ENCODE measurements at places on chromosomes 1 and 21.

DNA sequence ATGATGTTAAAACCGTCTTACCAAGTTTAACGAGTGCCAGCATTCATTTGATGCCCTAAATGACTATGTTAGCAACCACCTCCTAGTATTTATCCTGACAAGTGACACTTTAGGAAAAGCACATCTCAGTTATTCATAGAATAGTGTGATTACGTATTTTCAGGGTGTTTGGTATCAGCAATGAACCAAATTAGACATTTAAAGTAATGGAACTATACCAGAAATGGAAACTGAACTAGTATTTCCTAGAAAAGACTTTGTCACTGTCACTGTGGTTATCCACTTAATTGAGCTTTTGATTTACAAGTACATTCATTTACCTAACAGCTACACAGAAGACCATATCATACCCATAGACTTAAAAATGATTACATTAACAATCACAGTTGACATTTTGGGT is 3.6 kb upstream of the IL12RB2 start:
- no peak for DNase-seq

DNA sequence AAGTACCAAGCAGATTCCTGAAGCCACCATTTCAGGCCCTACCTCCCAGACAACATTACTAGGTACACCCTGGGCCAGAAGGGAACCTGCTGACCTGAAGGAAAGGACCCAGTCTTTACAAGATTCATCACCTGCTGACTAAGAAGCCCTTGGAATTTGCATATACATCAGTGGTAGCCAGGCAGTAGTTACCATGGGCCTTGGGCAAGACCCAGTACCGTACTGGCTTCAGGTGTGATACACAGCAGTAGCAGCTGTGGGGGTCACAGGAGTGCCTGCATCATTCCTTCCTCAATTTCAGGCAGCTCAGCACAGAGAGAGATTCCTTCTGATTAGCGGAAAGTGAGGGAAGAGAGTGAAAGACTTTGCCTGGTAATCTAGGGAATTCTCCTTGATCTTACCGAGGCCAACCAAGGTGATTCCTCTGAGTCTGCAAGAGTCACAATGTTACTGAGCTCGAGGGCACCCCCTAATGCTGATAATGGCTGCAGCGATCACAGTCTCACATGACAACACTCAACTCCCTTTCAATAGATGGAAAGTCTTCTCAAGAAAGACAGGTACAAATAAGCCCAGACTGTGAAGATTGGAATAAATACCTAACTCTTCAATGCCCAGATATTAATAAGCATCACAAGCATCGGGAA is 22.0 kb upstream of the UHMK1 start:
- no peak for DNase-seq

DNA sequence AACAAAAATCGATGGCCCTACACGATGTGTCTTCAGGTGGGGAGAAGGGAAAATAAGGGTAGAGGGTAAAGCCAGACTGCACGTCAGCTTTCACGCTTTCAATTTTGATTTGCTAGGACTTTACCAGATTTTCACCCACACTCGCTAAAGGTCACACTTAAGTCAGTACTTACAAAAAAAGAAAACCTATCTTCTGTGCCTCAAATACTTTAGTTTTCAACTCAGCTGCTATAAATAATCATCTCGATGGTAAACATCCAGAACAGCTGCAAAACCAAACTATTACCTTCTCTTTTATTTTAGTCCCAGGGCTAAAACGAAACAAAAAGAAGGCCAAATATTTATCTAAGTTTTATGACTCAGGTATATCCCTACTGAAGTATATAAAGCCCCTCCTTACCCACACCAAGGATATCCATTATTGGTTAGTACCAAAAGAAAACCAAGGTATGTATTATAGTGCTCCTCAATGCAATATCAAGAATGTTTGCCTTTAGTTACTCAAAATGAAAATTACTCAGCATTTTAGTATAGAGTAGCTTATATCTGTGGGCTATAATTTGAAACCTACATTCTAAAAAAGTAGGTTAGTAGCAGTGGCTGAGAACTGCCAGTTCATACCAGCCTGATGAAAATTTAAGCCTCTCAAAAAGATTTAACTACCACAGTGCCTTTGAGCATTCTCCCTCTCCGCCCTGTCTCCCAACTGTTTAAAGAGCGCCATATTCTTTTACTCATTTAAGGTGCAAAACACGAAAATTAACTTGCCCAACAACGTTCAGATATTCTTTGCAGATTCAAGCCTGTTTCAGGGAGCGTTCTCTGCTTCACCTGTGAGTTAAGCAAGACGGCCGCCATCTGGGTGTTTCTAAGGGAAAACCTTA is 1.5 kb downstream of the CSDE1 start:
- no peak for DNase-seq

GRCh38 chr1:205323794-205324193 is 2.2 kb upstream of the NUAK2 start:
- no peak for DNase-seq

- no peak for DNase-seq
Observed at GRCh38 chr1:86430376-86430775, 6.4 kb downstream of the CLCA2 start.

DNA sequence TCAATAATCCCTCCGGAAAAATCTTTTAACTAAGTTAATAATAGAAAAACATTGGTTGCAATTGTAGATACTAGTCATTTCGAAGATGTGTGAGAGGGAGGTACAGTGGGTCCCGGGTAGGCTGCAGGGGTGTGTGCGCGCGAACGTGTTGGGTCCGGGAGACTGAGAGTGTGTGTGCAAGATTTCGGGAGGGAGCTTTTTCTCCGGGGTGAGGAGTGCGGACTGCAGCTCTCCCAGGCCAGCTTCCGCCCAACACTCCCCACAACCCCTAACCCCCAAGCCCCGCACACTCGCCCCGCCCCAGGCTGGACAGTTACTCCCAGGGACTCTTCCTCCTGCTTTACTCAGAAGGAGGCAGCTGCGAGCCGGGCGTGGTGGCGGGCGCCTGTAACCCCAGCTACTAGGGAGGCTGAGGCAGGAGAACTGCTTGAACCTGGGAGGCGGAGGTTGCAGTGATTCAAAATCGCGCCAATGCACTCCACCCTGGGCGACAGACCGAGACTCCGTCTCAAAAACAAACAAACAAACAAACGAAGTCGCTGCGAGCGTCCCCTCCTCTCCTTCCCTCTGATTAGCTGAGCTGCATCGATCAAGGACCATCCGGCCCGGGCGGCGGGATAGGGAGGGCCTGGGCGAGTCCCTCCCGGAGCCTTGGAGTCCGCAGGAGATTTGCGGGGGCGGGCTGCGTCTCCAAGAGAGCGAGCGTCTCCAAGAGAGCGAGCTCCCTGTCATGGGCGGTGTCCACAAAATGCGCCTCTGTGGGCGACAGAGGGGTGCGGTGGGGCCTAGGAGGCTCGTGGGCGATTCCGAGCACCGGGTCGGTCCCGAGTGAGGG is 28.3 kb upstream of the PPM1J start:
- peak; percentile 56 for DNase-seq

GRCh38 chr1:164971391-164971790 is 385.1 kb downstream of the LMX1A start:
- peak; percentile 1 for DNase-seq

DNA sequence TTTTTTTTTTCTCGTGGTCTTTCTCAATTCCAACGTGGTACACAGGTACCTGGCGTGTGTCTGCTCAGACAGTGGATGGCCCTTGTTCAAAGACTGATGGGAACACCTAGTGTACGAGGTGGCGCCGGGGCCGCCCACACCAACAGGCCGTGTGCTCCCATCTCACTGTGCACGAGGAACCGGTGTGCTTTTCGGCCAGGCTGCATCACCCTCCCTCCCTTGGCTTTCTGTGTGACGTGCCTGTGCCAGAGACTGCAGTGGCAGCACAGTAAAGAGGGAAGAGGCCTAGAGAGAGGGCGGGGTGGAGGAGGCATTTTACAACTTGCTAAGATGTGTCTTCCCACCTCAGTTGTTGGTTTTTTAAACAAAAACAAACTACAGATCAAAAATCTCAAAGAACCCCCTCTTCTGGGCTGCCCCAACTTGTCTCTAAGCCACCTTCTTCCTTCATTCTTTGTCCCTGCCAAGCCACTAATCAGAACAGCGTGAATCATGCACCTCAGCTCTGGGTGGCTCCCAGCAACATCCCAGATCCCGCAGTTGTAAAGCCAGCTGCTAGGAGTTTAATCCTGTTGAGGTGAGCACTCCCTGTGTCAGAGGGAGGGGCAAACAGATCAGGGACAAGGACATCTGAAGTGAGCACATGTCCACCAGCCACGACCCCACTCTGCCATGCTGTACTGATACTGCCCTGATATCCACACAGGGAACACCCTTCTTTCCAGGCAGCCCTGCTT is 20.7 kb downstream of the IRF2BP2 start:
- peak; percentile 27 for DNase-seq

GRCh38 chr1:206447422-206447765 is 22.9 kb upstream of the IKBKE start:
- peak; percentile 59 for DNase-seq

GRCh38 chr1:215595231-215595630 is 28.1 kb downstream of the KCTD3 start:
- no peak for DNase-seq

DNA sequence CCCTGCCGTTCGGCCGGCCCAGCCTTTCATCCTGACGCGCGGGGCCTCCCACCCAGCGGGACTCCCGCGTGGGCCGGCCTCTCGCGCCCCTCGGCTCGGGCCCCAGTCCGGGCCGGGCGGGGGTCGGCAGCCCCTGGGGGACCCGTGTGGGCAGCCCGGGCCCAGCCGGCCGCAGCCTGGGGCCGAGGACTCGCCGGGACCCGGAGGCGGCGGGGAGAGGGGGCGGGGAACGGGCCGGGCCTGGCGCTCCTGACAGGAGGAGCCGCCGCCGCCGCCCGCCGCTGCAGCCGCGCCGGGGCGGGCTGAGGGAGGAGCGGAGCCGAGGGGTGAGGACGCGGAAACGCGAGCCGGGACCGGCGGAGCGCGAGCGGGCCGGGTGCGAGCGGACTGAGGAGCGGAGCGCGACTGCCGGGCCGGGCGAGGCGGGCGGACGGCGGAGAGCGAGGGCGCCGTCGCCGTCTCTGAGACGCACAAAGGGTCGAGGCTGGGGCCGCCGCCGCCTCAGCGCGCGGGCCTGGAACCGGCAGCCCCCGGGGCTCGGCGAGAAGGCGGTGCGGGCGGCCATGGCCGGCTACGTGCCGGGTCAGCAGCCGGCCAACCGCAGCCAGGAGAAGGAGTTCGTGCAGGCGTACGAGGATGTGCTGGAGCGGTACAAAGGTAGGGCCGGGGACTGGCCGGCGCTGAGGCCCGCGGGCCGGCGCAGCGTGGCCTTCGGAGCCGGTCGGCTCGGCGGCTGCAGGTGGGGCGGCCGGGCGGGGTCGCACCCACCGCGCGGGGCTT is 79.1 kb downstream of the NDUFS5 start:
- peak; percentile 84 for DNase-seq

DNA sequence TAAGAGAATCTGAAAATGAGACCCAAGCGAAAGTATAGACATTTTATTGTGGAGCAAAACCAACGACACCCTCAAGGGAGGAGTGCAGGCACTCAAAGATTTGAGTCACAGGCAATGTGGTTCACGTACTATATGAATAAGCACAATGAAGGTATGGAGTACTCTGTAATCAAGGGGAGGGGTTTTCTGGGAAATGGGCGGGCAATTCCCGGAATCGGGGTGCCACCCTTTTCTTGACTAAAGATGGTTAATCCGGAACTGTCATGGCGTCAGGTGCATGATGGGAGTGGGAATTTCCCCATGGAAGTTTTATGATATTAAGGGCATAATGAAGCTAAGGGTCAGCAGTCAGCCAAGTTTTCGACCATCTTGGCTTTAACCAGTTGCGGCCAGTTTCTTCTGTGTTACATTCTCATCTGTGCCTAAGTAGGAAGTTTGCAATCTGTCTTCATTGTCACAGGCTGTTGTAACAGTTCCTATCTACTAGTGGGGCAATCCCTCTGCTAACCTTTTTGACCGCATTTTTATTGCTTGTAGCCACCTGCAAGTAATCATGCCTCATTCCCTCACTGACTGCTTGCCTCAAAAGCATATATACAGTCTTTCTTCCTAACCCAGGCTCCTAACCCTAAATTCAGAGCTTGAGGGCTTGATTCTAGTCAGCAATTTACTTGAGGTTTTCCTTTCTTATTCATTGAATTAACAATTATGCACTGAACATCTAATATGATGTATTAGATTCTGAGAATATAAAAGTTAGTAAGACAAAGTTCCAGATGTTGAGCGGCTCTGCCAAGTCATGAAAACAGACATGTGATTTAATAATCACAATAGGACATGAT is 775 bp upstream of the AIM2 start:
- DNase-seq: no peak
